ENCODE measurements at places on chromosomes 1 and 21. TPM values are rescaled to one million over a fixed set of nuclear protein-coding genes. Genes with fewer than 3 reads are reported as not detected.

The IRF6 gene
- total RNA-seq, result 422 TPM

The MYOG gene
- total RNA-seq, result not detected

The CLCA4 gene
- 2.8 TPM for total RNA-seq

The OR2W3 gene
- total RNA-seq, result 1.2 TPM

The PDC gene
- not detected for total RNA-seq

The RCC2 gene
- 97.9 TPM for total RNA-seq

The CNR2 gene
- total RNA-seq, result not detected

The LPAR3 gene
- 17.2 TPM for total RNA-seq

The OPRD1 gene
- total RNA-seq, result not detected
